ENCODE measurements at places on chromosomes 11 and 22.

GRCh38 chr11:74490941-74491340 is 2.6 kb downstream of the LIPT2 start:
- no peak for DNase-seq

GRCh38 chr11:108593923-108594434 is 411 bp upstream of the EXPH5 start:
- no peak for DNase-seq

DNA sequence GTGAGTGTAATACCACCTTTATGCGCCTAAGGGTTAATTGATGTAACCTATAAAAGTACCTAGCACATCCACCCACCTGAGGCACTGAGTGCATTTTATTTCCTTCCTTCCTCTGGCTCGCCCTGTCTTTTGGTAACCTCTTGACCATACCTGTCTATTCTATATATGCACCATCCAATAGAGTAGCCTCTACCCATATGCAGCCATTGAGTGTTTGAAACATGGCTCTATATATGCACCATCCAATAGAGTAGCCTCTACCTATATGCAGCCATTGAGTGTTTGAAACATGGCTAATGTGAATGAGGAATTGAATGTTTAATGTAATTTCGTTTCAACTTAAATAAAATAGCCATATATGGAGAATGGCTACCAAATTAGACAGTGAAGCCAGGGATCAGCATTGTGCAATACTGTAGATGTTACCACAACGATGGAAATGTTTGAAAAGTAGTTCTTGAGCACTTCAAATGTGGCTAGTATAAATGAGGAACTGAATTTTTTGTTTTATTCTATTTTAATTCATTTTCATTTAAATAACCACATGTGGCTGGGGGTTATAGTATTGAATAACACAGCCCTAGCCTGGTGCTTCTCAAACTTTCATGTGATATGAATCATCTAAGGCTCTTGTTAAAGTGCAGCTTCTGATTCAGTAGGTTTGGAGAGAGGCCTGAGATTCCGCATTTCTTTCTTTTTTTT is 33.8 kb downstream of the SLC35F2 start:
- DNase-seq: no peak

DNA sequence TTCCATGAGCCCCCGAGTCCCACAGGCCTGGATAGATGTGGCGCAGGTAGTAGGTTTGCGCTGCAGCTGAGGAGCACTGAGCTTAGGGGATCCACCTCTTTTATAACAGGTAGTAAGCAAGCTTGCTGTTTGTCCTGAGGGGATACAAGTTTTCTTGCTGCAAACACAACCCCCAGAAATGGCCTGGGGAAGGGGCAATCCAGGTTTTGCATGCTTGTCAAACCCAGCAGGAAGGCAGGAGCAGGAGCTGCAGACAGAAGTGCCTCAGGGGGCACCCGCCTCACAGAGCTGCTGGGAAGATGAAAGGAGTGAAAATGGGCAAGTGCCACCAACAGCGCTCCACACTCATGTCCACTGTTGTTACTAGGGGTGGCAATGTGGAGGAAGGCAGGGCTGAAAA is 18.5 kb downstream of the APOL5 start:
- no peak for DNase-seq

- DNase-seq: no peak
Measured at GRCh38 chr22:21068681-21069276, 23.0 kb downstream of the LRRC74B start.
